ENCODE measurements at places on chromosomes 1 and 21.

DNA sequence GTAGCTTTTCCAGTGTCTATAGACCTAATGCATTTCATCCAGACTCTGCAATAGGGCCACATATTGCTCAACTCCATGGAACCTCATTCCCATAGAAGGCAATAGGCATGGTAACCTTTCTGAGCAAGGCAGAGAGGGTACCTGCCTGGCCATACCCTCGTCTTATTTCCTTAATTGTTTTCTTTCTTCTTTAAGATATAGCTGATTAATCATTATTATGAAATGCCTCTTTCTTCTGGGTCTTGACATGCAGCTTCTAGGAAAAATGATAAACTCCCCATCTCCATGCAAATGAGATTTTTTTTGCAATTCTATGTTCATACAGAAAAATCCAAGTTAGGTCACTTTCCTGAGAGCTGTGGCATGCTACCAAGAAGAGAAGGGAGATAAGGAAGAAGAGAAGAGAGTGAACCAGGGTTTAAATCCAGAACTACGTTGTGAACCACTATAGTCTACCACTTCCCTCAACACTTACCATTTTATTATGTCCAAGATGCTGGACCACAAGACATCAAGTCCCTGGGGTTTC lies 33.0 kb upstream of the IL20 start:
- no peak for DNase-seq

DNA sequence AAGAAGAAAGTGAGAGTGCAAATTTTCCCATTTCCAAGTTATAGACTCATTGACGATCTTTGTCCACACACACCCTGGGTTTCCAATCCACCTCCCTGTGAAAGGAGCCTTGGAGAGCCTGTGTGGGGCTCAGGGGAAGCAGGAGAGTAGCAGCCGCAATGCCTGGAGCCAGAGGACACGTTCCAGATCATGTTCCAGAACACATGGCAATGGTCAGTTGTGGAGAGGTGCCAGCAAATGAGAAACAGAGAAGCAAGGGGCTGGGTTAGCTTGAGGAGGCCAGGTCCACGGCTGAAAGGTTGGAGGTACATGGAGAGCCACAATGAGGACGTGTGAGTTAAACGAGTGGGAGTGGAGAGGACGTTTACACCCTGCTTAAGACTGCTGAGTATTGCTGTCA lies 33.0 kb upstream of the SIPA1L2 start:
- no peak for DNase-seq

- no peak for DNase-seq
Measured at GRCh38 chr1:171279678-171280077, 31.4 kb downstream of the FMO1 start.

- no peak for DNase-seq
Measured at GRCh38 chr1:4396551-4396950, 257.9 kb upstream of the AJAP1 start.

GRCh38 chr1:240691909-240692705 lies 80.2 kb upstream of the GREM2 start:
- no peak for DNase-seq

GRCh38 chr1:212323066-212323465 lies 37.9 kb downstream of the PPP2R5A start:
- DNase-seq = no peak

DNA sequence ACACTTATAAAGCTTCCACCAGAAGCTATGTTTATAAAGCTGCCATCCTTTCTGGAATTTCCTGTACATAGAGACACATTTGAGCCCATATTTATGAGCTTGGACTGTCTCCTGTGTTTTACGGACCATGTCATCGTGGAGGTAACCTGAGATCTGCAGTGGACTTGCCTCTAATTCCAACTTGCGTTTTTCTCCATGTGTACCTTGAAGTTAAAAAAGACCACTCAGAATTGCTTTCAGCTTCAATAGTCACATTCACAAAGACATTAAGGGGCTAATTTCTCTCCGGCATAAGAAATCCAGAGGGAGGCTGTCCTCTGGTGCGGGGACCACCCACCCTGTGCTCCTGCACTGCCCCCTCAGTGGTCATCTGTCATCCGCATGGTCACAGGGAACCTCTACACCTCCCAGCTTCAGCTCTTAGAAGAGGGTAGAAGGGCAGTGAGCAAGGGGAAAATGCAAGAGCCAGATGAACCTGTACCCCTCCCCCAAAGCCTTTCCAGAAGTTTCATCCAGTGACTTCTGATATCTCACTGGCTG lies 521.4 kb upstream of the CAMK1G start:
- no peak for DNase-seq

DNA sequence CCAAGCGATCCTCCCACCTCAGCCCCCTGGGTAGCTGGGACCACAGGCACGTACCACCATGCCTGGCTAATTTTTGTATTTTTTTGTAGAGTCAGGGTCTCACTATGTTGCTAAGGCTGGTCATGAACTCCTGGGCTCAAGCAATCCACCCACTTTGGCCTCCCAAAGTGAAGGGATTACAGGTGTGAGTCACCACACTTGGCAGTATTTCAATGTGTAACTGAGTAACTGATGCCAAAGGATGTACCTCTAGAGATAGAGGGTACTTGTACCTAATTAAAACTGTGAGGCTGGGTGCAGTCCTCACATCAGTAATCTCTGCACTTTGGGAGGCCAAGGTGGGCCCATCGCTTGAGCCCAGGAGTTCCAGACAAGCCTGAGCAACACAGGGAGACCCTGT lies 258.7 kb upstream of the DMRTA2 start:
- no peak for DNase-seq

DNA sequence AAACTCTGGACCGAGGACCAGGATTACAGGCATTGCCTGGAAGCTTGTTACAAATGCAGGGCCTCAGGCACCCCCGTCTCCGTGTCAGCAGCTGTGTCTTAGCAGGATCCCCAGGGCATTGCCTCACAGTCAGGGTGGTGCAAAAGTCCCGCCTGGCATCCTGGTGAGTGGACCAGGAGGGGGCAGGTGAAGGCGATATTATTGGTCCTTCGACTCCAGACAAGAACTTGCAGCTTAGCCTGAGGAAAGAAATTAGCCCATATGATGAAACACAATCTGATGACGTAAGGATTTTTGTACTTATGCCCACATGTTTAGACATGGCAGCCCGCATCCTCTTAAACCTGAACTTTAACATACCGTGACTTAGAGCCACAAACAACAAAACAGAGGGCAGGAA lies 40.8 kb downstream of the RSPH1 start:
- DNase-seq = no peak

- no peak for DNase-seq
Measured at GRCh38 chr1:84344286-84344685, 42.8 kb downstream of the SAMD13 start.

GRCh38 chr1:85330711-85331290 lies 54.4 kb upstream of the BCL10 start:
- DNase-seq = no peak

- no peak for DNase-seq
Measured at GRCh38 chr1:11357276-11357675, 84.3 kb downstream of the UBIAD1 start.

DNA sequence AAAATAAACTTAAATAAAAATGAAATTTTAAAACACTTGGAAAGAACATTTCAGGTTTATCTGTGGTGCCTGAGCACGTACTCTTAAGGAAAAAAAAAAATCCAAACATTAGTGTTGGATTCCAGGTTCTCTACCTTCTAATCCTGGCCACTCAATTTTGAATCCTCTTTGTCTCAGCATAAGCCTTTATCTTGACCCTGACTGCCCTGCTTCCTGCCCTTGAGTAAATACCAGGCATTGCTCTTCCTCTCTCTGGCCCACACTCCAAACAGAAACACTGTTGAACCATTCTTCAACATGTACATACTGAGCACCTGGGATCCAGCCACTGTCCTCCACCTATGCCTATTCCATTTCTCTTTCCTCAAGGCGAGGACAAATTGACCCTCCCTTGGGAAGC lies 11.4 kb upstream of the VANGL1 start:
- no peak for DNase-seq

DNA sequence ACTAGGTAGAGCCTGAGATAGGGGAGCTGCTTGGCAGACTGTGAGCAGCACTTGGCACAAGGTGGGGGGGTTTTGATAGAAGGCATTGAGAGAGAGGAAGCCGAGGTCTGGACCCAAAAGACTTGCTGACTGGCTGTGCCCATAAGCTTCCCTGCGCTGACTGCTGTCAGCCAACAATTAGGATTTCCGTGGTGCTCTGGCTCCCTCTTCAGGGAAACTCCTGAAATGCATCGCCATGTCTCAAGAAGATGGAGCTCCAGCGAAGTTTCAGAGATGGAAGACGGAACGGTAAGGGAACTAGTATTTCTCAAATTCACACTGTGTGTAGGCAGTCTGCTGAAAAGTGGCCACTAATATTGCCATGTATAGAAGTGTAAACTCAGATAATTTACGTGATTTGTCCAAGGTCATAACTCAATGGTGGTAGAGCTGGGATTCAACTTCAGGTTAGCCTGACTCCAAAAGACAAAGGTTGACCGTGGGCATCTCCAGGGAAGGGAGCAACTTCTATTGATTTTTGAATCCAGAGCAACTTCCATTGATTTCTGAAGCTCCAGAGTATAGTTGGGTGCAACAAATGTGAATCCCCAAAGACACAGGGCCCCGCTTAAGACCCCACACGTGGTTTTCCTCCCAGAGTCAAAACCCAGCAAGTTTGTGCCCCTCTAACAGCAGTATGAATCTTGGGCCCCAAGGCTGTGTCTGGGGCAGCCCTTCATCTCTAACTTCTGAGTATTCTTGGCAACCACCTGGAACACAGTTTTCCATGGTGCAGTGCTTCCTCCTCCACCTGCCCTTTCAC lies 44.5 kb upstream of the CRNN start:
- DNase-seq = peak; percentile 84

DNA sequence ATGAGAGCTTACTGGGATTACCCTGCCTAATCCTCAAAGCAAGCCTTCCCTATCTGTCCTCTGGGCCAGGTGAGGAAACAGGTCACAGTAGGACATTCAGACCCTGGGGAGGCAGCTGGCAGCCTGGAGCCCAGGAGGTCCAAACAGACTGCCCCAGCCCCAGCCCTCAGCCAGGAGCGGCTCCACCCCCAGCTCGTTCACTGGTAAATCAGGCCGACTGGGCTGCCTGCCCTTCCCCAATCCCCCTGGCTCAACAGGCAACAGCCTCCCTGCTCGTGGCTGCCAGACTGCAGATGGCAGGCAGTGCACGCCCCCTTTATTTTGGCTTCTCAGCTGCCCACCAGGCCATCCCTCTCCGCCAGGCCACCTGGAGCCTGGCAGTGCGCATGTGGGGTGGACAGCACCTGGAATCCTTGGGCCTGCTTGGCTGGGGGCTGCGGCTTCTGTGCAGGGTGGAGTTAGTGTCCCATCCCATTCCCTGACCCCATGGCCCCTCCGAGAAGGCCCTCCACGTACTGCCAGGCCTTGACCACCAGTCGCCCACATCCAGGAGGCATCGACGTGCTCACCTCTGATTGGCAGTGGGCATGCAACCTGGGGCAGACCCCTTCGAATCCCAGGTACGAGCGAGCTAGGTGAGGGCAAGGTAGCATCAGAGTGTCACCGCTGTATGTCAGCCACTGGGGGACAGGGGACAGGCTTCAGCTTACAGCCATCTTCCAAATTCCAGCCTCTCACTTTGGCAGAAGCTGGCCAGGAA lies 11.2 kb upstream of the ZNF670 start:
- no peak for DNase-seq

GRCh38 chr1:177959811-177960515 lies 9.9 kb downstream of the SEC16B start:
- no peak for DNase-seq

GRCh38 chr1:106022312-106022902 lies 1034.1 kb upstream of the PRMT6 start:
- no peak for DNase-seq

GRCh38 chr1:54537611-54538010 lies 10.4 kb upstream of the ACOT11 start:
- DNase-seq = no peak

DNA sequence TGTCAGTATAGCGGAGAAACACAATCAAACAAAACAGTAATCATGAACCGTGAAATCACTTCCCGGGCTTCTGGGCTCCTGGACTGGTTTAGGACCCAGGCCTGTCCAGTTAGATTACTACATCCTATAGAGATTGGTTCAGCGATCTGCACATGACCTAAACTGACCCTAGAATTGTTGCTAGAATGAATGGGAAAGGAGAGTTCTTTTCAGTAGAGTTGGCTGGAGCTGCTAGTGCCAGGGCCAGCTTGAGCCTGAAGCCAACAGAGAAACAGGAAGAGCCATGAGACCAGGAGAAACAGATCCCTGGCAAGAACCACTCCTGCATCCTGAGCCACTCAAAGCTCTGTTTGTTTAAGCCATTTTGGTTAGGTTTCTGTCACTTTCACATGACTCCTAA lies 474.3 kb upstream of the C1orf87 start:
- DNase-seq = no peak

- DNase-seq = no peak
Measured at GRCh38 chr1:166701603-166702100, 137.6 kb upstream of the POGK start.

DNA sequence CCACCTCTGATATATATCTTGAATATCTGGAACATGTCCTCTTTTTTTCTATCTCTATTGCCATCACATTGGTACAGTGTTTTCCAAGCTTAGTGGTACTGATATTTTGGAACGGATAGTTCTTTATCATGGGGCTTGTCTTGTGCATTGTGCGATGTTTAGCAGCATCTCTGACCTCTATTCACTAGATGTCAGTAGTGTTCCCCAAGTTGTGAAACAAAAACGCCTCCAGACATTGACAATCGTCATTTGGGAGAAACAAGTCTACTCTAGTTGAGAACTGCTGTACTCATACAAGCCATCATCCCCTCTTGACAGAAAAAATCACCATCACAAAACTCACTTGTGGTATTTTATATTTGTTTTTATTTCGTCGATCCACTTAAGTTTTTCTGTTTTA lies 79.7 kb upstream of the CHODL start:
- DNase-seq = no peak

- no peak for DNase-seq
Measured at GRCh38 chr1:57908147-57908890, 484.5 kb upstream of the DAB1 start.

- peak; percentile 23 for DNase-seq
Measured at GRCh38 chr1:218344814-218345672, at the start of gene TGFB2. TSS of gene TGFB2 (plus strand) at chr1:218345336. CDS start at chr1:218346702, 1,366 bp downstream.

GRCh38 chr1:82390627-82391026 lies 589.9 kb downstream of the ADGRL2 start:
- DNase-seq = no peak

DNA sequence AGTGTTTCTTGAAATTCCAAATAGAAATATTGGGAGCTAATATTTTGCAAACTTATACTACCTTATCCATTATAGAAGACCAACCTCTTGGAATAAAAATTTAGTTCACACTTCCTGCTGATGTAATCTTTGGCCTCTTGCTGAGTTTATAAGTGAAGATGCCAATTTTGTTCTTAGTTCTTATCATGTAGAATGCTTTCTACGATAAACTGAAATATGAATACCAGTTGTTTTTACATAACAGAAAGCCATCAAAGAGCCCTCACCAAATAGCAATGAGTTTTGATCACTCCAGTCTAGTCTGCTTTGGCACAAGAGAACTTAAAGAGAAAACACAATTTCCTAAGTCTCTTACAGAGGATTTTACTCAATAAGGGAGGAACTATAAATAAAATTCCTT lies 89.5 kb downstream of the DENND1B start:
- DNase-seq = no peak

DNA sequence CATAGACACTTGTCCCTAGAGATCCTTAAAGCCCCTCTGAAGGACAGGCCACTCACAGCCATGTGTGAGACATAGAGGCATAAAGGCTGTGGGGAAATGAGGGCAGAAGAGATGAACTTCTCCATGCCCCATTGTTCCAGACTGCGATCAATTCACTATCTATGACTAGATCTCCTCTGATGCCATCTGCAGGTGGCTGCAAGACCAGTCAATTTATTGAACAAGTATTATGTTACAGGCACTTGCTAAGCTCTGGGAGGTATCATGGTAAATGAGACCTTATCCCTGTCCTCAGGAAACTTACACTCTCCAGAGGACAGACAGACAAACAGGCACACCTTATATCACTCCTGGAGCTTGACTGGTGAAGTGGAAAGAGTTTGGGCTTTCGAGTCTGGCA lies 22.9 kb downstream of the UBIAD1 start:
- DNase-seq = no peak

Data from stimulated activated CD4-positive, alpha-beta T cell treated with anti-CD3 and anti-CD28 coated beads, Interleukin-15, amount 100 ng/mL, for 24 hours (primary cell).